Esophagus mucosa (tissue), 1 donor: ENCODE measurements at places on chromosomes 11 and 22.

- no peak for ATAC-seq
Observed at GRCh38 chr11:6300325-6300724, 20.0 kb downstream of the CAVIN3 start.

DNA sequence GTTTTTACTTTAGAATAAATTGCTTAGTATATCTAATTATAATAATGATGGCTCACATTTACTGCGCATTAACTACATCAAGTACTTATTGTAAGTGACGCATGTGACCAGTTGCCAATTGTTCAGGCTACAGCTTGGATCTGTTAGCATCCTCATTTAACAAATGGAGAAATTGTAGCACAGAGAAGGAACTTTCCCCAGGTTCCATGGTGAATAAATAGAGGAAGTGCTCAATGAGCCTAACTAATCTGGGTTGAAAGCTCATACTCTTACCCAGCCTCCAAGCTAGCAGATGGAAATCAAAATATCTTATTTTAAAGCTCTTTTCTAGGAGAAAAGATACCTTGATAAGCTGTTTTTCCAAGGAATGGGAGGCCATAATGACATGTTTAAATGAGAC lies 19.8 kb downstream of the MMP27 start:
- ATAC-seq, result no peak

DNA sequence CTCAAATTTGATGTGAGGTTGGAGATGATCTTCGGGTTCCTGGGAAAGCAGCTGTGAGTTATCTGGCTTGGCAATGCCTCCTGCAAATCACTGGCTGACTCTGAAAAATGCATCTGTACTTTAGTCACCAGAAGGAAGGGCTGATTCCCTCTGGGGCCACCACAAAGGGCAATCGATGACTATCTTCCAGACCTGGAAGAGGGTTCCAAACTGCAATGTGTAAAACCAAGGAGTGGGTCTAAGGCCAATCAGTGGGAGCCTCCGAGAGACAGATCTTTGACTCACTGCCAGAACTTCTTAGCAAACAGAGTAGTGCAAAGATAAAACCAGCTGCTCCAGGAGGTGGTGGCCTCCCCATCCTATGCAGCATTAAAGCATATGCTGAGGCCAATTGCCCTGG lies 29.1 kb upstream of the PAK1 start:
- ATAC-seq, result no peak

- no peak for ATAC-seq
Observed at GRCh38 chr22:49013707-49014106, 814.0 kb downstream of the BRD1 start.

DNA sequence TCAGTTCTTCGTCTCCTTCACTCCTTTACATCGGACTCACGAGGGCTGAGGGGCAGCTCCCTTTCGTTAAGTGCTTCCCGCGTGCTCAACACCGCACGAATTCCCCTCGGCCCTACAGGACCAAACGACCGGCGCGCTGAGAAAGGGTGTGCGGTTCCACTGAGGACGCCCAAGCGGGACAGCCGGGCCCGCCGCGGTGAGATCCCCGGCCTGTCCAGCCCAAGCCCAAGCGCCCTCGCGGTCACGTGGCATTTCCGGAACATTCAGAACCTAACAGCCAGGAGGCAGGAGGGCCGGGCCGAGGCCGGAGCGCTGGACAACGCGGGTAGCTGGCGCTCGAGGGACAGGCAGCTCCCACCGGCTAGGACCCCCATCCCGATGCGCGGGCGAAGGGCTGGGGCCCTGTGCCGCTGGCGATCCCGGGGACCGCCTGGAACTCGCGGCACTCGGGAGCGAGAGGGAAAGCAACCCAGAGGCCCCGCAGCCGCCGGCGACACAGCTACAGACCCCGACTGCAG lies 737 bp upstream of the STIP1 start:
- ATAC-seq, result peak; percentile 28
